ENCODE measurements at places on chromosomes 6 and 20.

DNA sequence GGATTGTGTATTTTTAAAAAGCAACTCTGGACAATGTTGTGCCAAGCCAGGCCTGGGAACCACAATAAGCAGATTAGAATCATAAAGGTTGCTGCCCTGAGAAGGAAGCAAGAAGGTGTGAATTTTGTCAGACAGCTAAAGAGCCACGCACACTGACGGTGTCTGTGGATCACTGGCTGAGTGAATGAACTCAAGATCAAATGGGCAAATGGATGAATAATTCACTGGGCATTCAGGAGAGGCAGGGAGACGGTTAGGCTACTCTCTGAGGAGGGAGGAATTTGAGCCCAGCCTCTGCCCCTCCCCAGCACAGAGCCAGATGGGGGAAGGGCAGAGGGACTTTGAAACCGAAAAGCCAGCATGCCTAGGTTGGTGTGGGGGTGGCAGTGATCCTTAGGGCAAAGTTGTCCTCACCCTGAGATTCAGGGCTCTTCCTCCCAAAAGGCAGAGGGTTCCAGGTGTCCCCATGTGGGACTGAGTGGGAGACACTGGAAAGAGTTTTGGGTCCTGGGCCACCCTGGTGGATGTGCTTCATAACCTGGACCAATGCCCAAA is 19.5 kb upstream of the SLC22A7 start:
- DNase-seq, result no peak

DNA sequence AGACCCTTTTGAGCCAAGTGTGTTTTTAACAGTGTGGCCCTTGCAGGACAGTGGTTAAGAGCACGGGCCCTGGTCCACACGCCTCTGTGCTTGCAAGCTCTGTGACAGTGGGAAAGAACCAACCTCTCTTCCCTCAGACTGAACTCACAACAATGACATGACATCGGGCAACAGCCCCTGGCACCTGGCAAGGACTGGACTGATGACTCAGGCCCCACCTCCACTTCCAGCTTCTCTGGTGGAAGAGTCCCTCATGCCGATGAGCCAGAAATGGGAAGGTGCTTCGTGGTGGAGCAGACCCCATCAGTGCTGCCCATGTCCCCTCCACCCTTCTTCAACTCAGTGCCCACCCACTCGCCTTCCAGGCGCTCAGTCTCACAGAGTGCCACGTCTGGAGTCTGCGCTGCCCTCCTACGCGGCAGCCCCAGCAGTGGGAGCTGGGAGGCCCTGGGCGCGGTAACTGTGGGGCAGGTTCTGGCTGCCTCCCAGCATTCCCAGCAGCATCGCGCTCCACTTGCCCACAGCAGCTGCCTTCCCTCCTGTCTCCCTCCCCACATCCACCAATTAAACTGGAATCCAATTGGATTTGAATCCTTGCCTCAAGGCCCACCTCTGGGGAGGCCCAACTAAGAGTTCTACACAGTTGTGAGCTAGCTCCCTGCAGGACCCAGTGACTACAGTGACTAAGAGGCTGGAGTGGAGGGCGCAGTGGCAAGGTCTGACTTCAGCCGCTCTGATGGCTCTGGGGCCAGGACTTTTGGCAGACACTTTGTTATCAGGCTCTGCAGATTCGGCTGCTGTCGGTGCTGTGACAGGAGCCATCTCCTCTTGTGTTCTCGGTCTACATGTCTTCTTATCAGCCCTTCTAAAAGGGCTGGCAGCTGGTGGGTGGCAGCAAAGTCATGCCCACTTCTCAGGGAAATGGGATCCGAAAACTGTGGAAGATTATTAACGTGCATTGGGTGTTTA is 156.8 kb upstream of the MLN start:
- no peak for DNase-seq

DNA sequence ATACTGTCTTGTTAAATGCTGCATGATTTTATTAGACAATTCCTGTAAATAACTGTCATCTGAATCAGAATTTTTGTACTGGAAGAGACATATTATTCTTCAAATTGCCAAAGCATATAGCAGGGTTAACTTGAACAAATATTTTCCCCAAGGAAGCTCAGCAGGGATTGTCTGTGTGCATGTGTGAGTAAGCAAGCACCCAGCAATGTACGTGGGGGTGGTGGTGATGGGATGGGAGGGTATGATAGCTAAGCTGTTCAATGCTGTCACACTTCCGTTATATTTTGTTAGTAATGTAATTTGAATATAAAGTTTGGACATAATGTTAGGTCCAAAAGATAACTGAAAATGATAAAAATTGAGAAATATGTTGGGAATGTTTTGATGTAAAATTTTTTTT is 118.1 kb downstream of the MYB start:
- no peak for DNase-seq

GRCh38 chr20:40339661-40340449 is 349.2 kb downstream of the MAFB start:
- DNase-seq, result no peak

- no peak for DNase-seq
Observed at GRCh38 chr20:49228676-49229075, 9.5 kb downstream of the DDX27 start.

- no peak for DNase-seq
Observed at GRCh38 chr6:156451726-156452125, 325.5 kb upstream of the ARID1B start.

GRCh38 chr20:13995086-13995665 is at the start of gene MACROD2:
Gene MACROD2 (plus strand): TSS chr20:13995516.
- DNase-seq, result no peak
